ENCODE measurements at places on chromosomes 12 and 14.

- DNase-seq: peak; percentile 24
Measured at GRCh38 chr14:32933629-32934072, 5.0 kb upstream of the NPAS3 start.

GRCh38 chr12:55839345-55840140 is 3.2 kb downstream of the MMP19 start:
- no peak for DNase-seq

- peak; percentile 27 for DNase-seq
Measured at GRCh38 chr12:76764856-76765255, 941 bp downstream of the ZDHHC17 start.

DNA sequence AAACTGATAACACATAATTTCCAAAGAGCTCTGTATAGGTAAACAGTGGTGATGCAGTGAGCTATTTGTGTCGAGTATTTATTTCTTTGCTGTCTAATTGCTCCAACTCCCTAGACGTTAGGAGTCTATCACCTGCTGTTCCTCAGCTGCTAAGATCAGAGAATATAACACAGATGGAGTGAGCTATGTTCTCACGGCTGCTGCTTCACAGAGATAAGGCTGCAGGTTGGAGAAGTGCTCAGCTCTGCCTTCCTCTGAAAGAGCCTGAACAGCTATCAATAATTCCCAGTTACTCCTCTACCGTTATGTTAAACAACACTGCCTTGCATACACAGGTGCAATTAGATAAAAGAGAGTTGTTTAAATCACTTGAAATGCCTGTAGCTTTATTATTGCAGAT is 103.2 kb upstream of the MDGA2 start:
- DNase-seq: no peak
